Upper lobe of right lung (tissue), 1 donor: ENCODE measurements at places on chromosomes 6 and 20.

DNA sequence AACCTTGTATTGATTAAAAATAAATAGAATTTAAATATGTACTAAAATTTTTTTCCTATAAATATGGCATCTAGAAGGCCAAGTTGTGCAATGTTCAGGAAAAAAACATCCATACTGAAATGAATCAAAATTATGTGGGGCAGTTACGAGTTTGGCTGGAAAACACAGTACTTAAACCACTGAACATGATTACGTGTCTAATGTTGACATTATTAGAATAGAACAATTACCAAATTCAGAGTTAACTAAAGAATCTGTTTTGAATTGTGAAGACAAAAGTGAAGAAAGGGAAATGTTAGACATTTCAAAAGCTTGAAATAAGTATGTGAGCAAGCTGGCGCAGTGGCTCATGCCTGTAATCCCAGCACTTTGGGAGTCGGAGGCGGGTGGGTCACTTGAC lies 57.2 kb downstream of the KLHL31 start:
- DNase-seq, result no peak

DNA sequence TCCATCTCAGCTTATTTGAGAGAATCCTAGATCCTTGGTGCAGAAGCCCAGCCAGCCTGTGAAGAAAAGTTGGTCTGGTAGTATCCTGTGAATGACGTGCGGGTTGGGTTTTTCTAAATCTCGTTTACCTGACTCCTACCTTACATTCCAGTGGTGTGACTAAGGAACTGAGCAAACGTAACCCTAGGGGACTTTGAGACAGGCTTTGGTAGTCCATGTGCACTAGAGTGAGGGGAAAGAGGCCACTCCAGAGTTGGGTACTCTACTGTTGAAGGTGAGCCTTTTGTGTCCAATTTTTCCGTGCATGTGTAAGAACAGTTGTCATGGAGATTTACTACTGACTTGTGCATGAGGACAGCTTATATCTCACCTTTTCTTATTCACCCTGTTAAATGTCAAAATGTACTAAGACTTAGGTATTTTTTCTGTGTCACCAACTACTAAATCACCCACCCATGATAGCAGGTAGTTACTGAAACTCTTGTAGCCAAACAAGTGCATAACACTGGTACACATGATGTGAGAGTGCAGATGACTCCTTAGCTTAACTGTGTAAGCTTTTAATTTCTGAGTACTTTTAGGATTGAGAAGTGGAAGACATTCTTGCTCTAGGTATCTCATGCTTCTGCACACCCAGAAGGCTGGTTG lies 26.3 kb upstream of the PLCG1 start:
- no peak for DNase-seq

DNA sequence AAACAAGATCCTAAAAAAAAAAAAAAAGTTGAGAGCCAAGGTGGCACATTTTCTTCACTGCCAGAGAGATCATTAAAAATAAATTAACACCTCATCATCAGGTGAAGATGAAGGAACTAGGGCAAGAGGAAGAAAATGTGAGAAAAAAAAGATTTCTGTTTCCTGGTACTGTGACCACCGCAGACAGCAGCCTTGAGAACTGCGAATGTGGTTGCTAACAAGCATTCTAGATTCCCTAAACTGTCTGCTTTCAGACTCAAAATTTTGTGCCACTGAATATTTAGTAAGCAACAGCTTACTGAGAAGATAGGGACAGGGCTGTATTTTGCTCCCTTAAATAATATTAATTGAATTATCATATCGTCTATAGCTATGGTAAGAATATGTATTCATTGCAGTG lies 24.1 kb upstream of the MBOAT1 start:
- DNase-seq, result no peak

- DNase-seq, result no peak
Observed at GRCh38 chr6:56329271-56330050, 82.1 kb upstream of the COL21A1 start.

GRCh38 chr20:20000211-20000968 lies 16.8 kb upstream of the NAA20 start:
- no peak for DNase-seq

GRCh38 chr6:23245572-23245971 lies 676.2 kb downstream of the HDGFL1 start:
- DNase-seq, result no peak

DNA sequence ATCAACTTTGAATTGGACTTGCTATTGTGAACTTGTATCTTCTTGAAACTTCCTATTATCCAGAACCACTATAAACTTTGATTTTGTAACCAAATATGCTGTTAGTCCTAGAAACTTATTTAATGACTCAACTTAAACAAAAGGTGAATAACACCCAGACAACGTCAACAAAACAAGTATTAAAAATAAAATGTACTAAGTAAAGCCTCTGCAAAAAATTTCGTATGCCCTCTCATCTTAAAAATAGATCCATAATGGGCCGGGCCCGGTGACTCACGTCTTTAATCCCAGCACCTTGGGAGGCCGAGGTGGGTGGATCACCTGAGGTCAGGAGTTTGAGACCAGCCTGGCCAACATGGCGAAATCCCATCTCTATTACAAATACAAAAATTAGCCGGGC lies 401.7 kb downstream of the ESR1 start:
- DNase-seq, result no peak

DNA sequence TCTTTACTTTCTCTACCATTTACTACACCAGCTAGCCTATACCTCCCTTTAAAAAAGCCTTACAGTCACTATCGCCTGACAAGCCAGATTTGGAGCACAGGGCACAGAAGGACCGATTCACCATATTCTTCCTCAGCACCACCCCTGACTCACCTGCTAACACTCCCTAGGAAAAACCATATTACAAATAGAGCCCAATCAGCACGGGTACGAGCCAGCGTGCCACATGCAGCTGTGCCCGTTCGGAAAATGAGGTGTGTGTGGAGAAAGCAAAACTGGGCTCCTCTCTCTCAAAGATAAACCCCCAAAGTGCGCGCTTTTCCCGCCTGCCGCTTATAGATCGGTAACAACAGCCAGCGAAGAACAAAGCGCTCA lies 1.2 kb downstream of the SYNCRIP start:
- DNase-seq, result no peak

GRCh38 chr6:155495011-155495768 lies 39.6 kb upstream of the NOX3 start:
- no peak for DNase-seq

- DNase-seq, result peak; percentile 40
Observed at GRCh38 chr20:63121749-63122405, 94.1 kb downstream of the YTHDF1 start.

DNA sequence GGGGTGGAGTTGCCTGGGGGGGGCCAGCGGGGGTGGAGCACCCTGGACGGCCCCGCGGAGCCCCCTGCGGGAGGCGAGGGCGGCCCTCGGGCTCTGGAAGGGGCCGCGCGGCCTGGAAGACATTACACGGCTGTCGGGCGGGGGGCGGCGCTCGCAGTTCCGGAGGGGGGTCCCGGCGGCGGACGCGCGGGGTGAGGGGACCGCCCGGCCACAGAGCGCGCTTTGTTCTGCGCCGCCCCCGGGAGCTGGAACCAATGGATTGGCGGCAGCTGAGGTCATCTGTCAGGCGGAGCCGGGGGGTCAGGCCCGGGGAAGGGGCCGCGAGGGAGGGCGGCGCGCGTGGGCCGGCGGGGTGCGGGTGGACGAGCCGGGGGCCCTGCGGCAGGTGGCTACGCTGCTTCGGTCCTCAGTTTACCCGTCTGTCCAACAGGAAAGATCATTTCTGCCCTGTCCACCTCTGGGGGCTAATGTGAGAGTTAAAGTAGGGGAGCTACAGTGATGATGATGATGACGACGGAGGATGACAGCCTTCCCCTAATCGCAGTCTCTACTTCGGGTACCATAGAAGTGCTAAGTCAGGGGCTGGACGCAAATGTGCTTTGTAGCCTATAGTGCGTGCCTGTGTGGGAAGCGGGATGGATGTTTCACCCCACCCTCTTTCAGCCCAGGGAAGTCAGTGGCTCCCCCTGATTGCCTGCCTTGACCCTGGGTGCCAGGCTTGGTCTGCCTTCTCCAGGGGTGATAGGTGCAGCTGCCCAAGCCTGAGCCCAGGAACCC lies 10.4 kb downstream of the SRXN1 start:
- no peak for DNase-seq

- DNase-seq, result no peak
Observed at GRCh38 chr6:144083172-144083571, 12.2 kb downstream of the SF3B5 start.

DNA sequence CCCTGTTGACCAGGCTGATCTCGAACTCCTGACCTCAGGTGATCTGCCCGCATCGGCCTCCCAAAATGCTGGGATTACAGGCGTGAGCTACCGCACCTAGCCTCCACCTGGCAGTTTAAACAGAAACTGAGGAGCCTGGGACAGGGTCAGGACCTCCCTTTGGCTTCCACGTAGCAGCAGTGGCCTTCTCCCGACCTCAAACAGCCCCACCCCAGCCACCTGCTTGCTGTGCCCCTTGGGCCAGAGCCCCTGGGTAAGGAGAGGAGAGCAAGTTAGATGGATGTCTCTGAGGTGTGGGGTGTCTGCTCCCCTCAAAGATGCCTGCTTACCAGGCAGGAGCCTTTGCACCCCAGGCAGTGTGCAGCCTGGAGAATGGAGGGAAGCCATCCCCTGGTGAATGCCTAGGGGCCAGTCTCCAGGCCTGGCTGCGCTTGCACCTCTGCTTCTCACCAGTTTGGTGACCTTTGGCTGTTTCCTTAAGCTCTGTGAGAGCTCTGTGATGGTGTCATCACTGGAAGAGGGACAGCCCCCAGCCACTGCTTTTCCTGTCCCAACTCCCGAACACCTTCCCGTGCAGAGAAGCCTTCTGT lies 42.1 kb upstream of the MDFI start:
- DNase-seq, result no peak

- DNase-seq, result no peak
Observed at GRCh38 chr6:130447374-130447773, 81.6 kb downstream of the TMEM200A start.

DNA sequence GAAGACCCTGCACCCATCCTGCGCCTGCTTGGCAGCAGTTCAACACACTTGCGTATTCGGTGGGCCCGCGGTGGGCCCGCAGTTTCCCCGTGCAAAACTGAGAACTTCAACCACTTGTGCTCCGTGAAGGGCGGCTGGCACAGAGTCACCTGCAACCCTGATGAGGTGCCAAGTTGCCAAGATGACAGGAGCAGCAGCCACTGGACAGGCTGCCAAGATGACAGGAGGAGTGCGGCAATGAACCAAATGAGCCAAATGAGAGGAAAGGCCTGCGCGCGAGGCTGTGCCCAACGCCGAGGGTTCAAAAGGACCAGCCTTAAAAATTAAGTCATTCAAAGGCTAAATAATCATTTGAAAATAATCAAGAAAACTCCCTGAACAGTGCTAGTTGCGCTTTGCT lies 20.1 kb downstream of the DIDO1 start:
- no peak for DNase-seq

DNA sequence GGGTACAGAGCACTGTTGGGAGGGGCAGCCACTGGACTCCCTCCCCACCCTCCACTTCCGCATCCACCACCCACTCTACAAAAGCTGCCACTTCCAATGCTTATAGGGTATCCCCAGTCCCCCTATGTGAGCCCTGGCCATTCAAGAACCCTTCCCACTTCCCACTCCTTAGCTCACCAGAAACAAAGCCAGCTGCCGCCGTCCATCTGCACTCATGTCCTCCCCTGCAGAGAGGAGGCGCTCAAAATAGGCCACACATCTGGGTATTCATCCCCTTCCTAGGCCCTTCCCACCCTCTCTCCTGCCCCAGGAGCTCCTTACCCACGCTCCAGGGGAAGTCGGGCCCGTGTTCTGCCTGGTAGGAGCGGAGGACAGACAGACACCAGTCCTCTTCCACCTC lies 6.5 kb upstream of the LY6G5C start:
- no peak for DNase-seq

GRCh38 chr6:75489025-75489424 lies 4.6 kb downstream of the FILIP1 start:
- no peak for DNase-seq

DNA sequence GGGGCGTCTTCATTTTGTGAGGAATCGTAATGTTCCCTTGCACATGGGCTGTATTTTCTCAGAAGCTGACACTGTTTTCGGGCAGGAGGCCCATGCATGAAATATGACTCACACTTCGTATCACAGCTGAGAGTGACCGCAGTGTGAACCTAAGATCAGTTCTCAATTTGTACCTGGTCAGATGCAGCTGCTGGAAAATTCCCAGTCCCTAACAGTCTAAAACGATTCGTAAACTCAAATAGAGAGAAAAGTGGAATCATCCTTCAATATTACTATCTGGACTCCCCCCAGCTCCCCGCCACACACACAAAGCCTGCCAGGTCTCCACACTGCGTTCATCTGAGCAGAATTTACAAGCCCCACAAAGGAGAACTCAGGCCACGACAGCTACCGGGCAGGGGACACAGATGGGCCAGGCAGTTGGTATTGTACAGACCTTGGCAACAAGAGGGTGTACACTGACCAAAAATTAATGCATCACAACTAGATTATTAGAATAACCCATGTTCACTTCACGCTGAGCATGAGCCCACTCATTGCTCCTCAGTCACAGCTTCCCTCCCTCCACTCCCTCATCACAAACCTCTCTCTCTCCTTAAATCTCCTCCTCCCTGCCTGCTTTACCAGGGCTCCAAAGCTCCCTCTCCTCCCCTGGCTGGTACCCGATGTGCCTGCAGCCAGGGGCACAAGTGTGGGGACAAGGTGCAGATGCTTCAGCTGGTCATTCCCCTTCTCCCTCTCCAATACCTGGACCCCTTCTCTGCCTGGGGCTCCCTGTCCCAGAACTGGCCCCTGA lies 488.4 kb downstream of the PREX1 start:
- no peak for DNase-seq

- DNase-seq, result no peak
Observed at GRCh38 chr6:163001330-163001729, 273.6 kb downstream of the PACRG start.

DNA sequence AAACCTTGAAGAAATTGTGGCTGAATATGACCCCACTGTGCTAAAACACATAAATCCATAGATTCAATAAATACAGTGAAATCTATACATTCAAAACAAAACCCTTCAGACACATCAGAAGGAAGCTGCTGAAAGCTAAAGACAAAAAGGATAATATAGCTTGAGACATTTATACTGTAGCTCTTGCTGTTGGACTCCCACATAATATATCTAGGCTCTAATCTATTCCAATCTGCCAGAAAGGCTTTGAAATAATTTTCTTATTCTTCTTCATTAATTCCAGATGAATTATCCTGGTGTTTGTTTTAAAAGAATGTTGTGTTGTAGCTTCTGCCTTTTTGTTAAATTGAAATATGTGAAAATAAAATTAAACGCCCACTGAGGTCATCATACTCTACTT lies 454.0 kb downstream of the EYS start:
- no peak for DNase-seq

GRCh38 chr6:36858407-36858981 lies 16.1 kb downstream of the PPIL1 start:
- no peak for DNase-seq
